ENCODE measurements at places on chromosomes 5 and 9.

- no peak for DNase-seq
These were observed 27.7 kb downstream of the ABL1 start for GRCh38 chr9:130862747-130863146.

DNA sequence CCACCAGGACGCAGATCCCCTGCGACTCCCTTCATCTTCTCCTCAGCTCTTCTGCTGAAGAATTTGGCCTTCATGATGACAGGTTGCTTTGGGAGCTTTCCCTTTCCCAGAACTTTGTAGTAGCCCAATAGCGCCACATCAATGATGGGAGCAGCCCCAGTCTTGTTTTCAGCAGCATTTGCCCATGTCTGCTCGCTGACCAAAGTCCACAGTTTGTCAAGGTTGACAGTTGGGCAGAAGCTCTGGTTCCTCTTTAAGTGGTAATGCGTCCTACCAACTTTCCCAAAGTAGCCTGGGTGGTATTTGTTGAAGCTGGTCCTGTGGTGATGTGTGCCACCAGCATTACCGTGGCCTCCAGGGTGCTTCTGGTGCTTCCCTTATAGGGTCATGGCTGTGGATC, 62.2 kb downstream of the GCNT4 start:
- no peak for DNase-seq

- peak; percentile 53 for DNase-seq
These were observed 58.0 kb downstream of the RAD23B start for GRCh38 chr9:107340920-107341632.

GRCh38 chr9:98973576-98973975, 29.9 kb downstream of the COL15A1 start:
- DNase-seq: no peak

- no peak for DNase-seq
These were observed 1.5 kb downstream of the SPINK9 start for GRCh38 chr5:148336704-148337435.

DNA sequence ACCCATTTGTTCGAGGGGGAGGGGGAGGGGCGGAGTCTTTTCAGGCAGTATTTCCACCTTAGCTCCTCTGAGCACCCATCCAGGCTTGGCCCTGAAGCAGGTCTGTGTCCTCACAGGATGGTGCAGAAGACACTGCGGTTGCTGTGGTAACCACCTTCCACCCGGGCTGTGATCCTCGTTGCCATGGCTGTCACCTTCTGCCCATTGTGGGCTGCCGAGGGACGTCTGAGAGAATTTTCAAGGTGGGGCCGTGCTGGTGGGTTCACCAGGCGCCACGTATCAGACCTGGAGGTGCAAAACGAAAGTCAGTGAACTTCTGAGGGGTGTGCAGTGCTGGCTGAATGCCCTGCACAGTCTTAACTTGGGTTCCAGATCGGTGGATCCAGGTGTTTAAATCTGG, 26.7 kb downstream of the POLR1E start:
- DNase-seq: no peak

GRCh38 chr9:113598451-113598850, 134.9 kb downstream of the RGS3 start:
- DNase-seq: no peak

GRCh38 chr5:149429839-149430721, 51.0 kb upstream of the IL17B start:
- DNase-seq: no peak

GRCh38 chr5:56791396-56791795, 24.0 kb upstream of the MAP3K1 start:
- no peak for DNase-seq

GRCh38 chr5:120419127-120419526, 45.0 kb upstream of the PRR16 start:
- no peak for DNase-seq

Data from stimulated activated naive CD4-positive, alpha-beta T cell (primary cell).